Stimulated activated CD8-positive, alpha-beta memory T cell treated with anti-CD3 and anti-CD28 coated beads, Interleukin-4, amount 100 ng/mL, for 4 hours (primary cell): ENCODE measurements at places on chromosomes 6 and 20.

DNA sequence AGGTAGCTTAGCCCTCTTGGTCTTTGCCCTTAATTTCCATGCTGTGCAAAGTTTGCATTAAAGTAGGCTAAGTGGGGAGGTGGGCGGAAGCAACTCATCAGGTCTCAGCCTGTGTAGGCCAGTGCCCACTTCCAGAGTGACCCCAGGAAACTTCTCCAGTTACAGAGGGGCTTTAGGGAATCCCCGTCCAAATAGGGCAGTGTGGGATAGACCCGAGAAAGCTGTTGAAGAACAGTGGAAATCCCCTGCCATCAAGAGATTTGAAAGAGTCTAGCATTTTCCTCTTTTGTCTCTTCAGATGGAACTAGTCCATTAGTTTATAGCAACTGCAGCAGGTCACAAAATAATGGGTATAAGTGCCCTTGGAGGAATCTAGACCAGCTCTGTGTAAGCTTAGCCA, 20.2 kb downstream of the SF3B5 start:
- DNase-seq: no peak

- no peak for DNase-seq
Observed at GRCh38 chr6:136647363-136647852, 97.2 kb upstream of the MAP7 start.

GRCh38 chr6:81362246-81362645, 390.2 kb downstream of the TENT5A start:
- DNase-seq: no peak

DNA sequence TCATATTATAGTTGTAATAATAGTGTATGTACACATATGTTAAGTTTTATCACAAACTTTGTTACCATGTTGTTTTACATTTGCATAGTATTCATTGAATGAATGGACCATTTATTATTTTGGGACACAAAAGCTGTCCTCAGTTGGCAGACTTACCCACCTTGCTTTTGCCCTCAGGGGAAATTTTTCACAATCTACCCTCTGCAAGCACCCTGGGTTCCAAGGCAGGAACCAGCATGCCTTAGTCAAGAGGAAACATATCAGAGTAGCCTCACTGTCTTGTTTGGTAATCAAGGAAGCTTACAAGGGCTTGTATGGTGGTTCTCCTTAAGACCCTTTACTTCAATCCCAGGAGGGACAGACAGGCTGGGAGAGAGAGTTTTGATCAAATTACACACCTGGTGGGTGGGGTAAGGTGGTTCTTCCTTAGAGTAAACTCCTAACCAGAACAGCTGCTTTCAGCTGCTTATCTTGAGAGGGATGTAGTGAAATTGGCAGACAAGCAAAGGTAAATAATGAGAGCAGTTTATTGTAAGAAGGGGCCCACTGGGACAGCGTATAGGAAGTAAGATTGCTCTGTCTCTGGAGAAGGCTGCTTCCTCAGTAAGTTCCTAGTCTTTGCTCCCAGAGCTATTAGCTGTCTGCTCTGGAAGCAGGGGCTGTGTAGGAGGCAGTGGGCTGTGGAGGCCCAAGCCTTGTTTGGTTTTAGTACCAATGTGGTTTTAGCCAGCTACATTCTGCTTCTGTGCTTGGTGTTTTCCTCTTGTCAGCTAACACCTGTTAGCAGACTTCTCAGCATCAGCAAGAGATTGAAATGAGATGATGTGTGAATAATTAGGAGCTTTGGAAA, 31.1 kb downstream of the BRPF3 start:
- no peak for DNase-seq

DNA sequence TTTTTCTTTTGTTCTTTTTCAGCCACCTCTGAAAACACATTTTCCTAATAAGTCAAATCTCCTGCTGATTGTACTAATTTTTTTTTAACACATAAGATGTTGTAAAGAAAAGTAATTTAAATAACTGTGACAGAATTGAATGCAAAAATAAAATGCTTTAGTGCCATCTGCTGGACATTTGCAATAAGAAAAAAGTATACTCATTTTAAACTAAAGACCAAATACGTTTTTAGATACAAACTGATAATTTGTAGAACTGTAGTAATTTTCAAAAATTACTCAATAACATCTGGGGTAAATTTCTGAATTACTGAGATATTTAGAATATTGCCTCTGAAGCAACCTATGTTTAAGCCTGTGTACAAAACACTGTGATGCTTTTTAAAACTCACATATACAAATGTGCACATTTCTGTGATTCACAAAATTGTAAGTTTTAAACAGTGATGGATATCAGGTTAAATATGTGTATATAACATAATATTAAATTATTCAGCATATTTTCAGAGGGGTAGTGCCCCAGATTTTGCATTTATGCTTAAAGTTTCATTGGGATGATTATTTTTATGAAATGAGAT, 198.7 kb downstream of the RIMS1 start:
- DNase-seq: no peak

DNA sequence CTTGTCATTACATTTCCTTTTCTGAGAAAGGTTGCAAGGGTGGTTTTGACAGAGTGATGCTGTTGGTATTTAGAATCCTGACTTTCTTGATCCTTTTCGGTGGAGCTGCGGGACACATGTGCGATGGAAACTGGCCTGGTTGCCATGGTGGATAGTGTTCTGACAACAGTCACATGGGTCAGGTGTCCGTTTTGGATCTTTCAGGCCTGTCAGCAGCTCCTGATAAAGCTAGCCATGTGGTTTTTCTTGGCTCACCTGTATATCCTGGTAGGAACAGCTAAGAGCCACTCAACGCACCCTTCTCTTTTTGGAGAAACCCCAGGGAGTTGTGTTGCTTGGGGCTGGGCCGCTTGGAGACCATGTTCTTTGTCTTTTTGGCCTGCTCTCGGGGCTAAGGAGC, 177.4 kb downstream of the MTFR2 start:
- no peak for DNase-seq

- DNase-seq: no peak
Observed at GRCh38 chr6:108492131-108492766, 68.5 kb upstream of the FOXO3 start.

DNA sequence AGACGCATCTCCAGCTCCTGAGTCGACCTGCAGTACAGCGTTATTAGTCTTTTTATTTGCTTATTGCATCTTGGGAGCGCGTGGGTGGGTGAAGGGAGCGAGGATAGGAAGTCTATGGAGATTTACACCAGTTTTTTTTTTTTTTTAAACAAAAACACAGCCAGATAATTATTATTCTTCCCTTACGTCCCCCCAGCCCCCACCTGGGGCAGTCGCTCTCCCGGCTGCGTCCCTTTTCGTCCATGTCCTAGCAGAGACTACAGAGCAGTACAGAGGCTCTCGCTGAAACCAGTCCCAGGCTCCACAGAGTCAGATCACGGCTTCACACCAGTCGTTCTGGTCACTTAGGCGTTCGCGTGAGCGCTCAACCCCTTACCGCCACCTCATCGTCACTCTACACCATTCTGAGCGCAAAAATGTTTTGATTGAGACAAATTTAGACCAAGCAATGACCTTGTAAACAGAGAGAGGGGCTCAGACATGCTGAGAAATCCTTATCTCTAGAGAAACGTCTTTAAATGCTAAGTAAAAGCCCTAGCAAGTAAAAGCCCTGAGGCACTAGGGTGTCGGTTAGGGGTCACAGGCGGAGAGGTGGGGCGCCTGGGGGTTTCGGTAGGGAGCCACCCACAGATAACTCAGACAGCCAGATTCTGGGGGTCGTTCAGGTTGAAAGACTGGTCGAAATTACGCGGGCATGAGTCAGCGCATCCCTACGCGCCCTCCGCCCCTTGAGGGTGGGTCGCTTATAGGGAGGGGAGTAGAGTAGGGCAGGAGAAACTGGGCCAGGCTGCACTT, 975 bp upstream of the PPT2 start:
- no peak for DNase-seq

- no peak for DNase-seq
Observed at GRCh38 chr6:41334482-41335040, 847 bp upstream of the NCR2 start.

DNA sequence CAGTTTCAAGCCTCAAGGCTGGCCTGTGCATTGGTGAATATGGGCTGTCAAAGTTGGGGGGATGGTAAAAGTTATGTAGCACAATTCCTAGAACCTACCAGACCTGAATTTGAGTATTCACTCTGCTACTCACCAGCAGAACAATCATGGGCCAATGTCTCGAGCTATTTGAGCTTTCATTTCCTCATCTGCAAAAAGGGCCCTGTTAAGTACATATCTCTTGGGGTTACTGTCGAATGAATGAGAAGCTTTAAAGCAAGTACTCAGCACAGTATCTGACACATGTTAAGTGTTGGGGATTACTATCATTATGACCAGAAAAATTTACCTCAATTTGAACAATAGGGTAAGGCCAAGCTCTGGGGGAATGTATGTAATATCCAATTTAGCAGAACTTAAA, 13.5 kb upstream of the ENPP4 start:
- DNase-seq: no peak

GRCh38 chr6:40308533-40309306, 278.4 kb downstream of the LRFN2 start:
- peak; percentile 6 for DNase-seq

- DNase-seq: no peak
Observed at GRCh38 chr6:52503851-52504781, 72.7 kb downstream of the TRAM2 start.
